NCI-H146 (cell line): ENCODE measurements at places on chromosomes 4 and X.

DNA sequence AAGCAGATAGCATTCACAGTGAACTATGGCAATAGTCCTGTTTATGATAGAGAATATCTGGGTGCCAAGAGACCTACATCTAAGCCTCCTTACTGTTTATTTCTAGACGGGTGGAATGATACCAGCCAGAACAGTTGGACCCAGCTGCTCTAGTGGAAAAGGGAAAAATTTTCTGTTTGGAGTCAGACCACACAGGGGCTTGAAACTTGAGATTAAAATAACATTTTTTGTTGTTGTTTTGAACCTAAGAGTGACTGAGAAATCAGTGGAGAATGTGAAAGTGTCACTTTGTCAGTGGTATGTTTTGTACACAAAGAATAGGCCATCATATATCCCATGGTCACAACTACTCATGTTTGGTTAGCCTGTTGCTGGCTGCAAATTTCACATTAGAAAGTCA, 105.7 kb downstream of the AGTR2 start:
- no peak for DNase-seq

DNA sequence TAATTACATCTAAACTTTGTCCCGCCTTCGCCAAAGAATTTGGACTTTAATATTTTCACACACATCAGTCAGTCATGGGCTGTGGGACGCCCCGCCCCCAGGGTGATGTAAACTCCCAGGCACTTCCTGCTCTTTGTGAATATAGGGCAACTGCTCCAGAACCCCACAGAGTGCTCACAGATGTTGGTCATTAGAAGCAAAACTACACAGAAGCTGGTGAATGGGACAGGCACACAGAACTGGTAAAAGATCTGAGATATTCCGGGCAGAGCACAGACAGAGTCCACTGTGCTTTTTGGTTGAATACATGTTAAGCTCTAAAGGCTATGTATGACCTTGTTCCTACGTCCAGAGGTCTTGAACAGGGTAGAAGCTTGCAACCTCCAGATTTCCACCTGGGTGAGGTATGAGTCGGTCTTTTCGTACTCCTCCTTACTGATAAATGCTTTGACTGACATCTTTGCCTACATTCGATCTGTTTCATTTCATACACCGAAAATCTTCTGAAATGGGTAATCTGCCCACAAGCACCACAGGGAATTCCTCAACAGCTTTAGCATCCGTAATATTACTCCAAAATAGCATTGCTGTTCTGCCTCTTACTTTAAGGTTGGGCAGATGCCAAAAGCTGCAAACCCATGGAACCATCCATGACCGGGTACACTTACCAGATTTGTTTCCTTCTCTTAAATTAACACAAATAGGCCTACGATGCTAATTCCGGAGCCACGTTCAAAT, 144.6 kb downstream of the AMELX start:
- no peak for DNase-seq

- DNase-seq = no peak
These were observed 78.0 kb downstream of the GABRB1 start for GRCh38 chr4:47109379-47109778.

DNA sequence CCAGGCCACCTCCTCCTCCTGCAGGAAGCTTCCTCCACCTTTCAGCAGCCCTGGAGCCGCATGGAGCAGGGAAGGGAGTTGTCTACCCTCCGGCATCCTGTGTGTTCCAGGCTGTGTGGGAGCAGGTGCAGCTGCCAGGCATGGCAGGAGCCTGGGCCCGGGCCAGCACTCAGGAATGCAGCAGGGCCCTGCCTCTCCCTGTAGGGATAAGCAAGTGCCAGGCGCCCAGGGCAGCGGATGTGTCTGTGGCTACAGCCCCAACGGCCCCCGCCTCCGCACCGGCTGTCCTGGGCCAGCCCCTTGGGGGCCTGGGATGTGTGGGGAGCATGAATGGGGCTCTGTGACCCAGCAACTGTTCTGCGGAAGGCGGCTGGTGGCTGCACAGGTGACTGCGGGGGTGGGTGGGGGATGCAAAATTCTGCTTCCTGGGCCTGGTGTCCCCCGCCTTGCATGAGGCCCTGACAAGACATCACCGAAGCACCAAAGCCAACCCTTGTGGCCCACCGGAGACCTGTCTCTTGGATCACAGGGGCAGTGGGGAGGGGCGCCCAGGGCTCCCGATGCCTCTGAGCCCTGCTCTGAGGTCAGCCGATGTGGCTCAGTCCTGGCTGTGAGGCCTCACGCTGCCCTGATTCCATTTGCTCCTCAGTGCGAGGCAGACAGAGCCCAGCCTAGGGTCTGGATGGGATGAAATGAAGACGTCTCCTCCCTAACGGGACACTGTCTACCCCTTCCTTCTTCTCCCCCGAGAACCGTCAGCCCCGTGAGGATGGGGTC, 1.4 kb upstream of the DOK7 start:
- peak; percentile 19 for DNase-seq

DNA sequence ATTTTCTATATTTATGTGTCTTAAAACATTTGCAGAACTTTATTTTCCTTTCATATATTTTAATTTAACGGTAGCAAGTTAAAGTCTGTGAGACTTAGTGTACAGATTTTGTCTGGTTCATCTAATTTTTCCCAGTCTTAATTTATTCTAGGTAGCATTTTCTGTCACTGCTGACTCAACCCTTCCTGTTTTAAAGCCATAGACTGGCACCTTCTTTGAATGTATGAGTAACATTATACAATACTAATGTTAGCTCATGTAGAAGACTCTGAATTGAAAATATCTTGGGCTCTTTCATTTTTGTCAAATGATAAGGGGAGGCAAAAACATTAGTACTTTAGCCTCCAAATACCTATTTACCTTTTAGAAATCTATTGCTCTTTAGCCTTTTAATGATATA, 43.6 kb downstream of the BLTP1 start:
- DNase-seq = no peak
